Amniotic stem cell (primary cell): ENCODE measurements at places on chromosomes 7 and 10.

DNA sequence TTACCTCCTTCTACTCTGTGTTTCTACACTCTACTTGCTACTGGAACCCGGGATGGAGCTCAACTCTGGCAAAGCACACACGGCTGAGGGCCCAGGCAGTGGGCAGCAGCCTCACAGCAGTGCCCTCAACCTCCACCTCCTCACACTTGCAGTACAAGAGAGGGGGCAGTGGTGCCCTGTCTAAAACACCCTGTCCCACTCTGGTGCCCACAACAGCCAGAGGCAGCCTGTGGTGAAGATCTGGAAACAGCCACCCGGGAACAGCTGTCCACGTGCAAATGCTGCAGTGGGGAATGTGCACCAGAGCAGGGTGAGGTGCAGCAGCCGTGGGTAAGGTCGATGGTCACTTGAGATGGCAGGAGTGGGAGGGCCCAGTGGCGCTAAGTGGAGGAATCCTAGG lies 13.7 kb downstream of the MAT1A start:
- DNase-seq: no peak

DNA sequence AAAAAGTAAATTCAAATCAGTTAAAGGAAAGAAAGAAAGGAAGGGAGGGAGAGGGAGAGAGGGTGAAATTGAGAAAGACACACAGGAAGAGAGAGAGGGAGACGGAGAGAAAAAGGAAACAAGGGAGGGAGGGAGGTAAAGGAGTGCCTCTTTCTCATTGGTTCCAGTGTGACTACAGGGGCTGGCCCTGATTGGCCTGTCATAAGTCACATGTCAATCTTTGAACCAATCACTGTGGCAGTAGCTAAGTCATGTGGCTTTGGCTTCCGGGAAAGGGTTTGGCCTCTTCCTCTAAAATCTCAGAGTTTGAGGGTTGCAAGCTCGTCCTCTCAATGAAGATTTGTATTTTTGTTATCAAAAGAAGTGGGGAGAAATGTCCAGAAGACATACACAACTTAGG lies 150.2 kb downstream of the RAB11FIP2 start:
- no peak for DNase-seq

DNA sequence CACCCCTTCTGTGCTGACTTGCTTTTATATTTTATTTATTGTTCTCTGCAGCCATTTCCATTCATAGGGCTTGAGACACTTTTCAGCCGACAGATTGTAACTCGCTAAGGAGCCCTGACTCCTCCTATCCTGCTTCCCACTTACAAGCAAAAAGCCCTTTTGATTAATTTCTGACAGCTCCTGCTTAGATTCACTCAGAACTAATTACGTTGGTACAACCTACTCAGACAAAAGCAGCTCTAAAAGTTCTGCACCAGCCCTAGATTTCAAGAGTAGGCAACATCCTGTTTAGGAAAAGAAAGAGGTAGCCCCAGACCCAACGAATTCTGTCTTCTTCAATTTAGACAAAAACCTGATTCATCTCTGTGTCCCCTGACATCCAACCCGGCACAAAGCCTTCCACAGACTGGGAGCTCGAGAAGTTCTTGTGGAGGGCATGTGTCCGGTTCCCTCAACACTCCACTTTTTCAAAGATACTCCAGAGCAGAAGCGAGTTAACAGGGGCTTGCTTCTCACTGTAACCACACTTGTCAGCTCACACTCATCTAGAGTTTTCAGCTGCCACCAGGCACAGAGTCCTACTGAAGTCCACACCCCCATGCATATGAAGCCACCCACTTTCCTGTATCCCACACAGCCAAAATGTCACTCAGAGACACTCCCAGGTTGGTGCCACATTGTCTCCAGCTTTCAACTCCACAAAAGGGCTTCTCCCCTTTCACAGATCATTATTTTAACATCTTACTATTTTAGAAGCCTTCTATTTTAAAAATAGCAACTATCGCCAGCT lies 113.6 kb upstream of the NFE2L3 start:
- DNase-seq: no peak

DNA sequence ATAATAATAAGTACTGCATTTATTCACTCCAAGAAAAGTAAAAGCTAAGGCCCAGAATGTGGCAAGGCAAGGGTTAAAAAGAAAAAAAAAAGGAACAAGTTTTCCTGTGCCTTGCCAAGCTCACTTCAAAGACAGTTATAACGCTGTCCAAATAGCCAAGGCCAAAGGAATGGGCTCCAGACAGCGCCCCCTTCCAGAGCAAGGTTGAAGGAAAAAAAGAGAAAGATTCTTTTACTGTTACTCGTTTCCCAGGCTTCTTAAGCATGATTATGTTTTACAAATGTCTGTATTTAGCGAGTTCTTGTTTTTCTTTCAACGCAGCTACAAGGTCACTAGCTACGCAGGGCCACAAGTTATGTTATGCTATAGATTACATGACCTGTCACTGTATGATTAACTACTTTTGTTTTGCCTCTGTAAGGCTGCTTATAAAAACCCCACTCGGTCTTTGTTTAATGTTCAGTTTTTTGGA lies 9.1 kb upstream of the EIF4H start:
- no peak for DNase-seq

GRCh38 chr10:30559180-30559579 lies 70.4 kb downstream of the LYZL2 start:
- DNase-seq: no peak

DNA sequence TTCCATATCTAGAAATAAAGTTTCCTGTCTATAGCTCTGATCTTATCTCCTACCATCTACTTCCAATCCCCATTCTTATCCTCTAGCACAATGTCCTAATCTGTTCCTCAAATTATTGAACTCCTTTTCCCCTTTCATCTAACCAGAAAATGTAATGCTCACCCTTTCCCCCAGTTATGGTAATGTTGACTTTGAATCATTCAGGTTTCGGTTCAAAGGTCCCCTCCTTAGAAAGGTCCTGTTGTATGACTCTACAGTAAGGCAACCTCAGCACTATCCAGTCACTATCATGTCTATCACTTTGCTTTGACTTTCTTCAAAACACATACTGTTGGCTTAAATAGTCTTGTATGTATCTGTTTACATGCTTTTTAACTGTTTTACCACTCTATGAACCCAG lies 264.2 kb upstream of the PCDH15 start:
- no peak for DNase-seq

DNA sequence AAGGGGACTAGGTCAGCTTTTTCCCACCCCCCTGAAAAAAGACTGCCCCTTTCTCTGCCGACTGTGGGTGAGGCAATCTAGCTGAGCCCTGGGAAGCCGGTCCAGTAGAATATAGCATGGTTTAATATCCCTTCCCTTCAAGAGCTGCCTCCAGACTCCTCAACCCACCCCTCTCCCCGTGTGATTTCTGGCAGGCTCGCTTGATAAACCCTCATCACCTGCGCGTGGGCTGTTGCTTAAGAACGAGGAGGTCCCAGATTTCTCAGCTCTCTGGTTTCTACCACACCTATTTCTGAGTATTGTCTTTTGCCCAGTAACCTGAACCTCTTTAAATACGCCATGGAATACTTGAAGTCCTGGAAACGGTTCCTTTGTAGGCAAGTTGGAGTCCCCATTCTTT lies 2.0 kb upstream of the LRRC4 start:
- no peak for DNase-seq

DNA sequence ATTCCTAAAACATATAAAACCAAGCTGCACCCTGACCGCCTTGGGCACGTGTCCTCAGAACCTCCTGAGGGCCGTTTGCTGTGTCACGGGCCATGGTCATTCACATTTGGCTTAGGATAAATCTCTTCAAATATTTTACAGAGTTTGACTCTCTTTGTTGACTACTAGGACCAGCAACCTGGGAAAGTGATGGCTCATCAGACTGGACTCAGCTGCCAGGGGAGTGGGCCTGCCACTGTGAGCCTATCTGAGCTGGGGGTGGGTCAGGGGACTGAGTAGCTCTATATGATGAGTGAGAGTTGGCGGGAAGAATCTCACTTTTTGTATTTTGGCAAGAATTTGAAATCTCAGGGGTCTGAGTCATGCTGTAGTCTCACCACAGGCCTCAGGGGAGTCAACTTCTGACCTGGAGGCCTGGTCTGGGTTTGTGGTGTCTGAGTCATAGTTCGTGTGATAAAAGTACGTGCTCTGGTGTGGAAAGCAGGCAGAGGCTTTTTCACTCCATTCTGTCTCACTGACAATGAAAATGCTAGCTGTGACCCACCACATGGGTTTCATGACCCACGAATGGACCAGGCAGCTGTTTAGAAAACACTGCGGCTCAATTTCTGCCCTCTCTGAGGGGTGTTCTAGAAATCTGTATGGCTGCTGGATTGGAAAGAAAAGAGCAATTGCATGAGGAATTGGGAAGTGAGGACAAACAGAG lies 4.2 kb upstream of the UPP1 start:
- peak; percentile 91 for DNase-seq

- no peak for DNase-seq
Observed at GRCh38 chr10:94013331-94013760, 19.6 kb downstream of the PLCE1 start.

DNA sequence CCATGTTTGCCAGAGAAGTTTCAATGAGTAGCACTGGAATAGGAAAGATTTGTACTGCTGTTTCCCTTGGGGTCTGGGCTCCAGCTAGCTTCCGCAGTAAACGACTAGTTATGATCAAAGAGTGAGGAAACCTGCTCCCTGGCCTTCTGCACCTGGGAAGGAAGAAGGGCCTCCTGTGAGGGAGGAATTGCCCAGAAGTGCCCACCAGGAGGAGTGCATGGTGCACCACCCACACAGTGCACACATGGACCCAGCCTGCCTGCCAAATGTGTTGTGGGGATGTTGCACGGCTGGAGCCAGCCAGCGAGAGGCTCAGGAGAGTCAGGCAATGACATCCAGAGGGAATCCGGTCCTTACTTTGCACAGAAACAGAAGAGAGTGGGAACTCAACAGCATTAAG lies 27.0 kb upstream of the FAM107B start:
- DNase-seq: no peak

GRCh38 chr7:46839651-46840050 lies 742.3 kb downstream of the TNS3 start:
- DNase-seq: no peak

DNA sequence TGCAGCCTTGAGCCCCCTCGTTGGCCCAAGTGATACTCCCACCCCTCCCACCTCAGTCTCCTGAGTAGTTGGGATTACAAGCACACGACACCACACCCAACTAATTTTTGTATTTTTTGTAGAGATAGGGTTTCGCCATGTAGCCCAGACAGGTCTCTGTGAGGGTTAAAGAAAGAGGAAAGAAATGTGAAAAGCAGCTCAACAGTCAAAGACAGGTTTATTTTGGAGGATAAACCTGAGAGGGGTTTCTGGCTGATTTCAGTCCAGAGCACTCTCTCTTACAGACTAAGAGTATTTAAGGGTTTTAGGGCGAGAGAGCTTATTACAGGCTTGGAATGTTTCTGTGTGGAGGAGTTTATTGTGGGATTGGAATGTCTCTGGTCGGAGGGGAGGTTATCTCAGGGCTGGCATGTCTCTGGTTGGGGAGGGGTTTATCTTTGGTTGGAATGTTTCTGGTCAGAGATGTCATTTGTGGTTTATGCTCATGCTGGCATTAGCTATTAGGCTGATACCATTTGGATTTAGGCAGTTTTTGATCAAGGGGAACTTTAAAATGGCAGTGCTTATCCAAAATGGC lies 26.1 kb upstream of the SNX10 start:
- DNase-seq: no peak

DNA sequence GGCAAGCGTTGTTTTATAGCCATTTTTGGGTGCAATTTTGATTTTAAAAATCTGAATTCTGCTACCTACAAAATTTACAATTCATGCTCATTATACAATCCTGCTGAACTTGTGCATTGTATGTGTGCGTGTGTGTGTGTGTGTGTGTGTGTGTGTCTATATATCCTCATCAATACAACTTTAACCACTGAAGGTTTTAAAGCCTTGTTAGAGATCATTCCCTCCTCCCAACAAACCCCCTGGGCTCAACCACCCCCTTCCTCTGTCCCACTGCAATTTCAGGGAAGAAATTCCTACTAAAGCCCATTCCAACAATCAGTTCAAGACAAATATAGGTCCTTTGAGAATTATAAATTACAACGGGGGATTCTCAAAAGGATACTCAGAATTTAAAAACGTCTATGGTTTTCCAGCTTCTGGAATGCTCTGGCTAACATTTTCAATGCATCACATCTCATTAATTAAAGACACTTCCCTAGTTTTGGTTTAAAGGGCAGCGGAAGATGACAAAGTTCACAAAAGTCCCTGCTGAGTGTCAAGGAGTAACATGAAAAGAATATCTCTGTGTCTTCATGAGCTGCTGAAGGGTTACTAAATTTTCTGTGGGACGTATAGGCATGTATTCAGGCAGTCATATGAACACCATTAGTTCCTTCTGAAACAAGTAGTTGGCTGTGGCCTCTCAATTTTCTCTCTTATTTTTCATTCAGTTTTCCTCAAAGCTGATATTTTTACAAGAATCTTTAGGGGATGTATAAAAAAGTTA lies 889 bp upstream of the SEMA3A start:
- DNase-seq: no peak

DNA sequence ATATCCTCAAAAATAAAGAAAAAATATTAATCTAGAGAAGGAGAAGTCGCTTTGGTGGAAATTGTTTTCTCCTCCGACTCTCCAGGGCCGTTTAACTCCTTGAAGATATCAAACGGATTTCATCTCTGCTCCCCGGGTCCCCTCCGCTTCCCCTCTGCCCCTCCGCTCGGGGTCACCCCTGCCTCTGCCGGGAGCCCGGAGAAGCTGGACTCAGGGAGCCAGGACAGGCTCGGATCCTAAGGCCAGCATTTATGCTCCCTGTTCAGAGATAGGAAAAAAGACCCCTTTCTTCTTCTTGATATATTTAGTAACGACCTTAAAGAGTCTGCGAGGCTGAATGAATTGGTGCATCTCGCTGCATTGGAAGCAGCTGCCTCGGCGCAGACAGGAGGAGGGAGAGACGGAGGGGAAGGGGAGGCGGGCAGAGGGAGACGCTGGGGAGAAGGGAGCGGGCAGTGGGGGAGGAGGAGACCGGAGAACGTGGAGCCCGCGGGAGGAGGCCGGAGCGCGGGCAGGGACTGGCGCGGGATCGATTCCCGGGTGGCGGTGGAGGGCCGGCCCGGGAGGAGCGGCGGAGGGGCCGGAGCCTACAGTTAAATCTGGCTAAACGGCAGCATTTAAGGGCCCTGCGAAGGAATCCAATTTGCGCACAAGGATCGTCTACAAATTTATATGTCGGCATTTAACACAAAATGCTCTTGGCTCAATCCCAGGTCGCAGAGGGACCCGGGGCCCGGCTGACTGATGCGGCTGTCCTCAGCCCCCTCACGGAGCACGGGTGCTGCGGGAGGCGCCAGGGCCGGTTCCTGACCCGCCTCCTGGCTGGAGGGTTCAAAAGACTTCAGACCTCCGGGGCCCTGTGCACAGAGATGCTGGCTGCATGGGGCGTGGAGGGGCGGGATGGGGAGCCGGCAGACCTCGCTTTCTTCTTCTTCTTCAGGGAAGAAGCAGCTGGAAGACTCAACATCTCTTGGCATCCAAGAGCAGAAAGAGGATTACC lies 55.6 kb downstream of the CRTAC1 start:
- DNase-seq: no peak

- DNase-seq: peak; percentile 14
Observed at GRCh38 chr7:115672024-115672423, 358.5 kb downstream of the TFEC start.
